Activated naive CD8-positive, alpha-beta T cell treated with anti-CD3 and anti-CD28 coated beads, Interleukin-2, amount 10 ng/mL, durations not matched to agents 7 days and 5 days (primary cell): ENCODE measurements at places on chromosomes 16 and 17. TPM values are rescaled to one million over a fixed set of nuclear protein-coding genes. Genes with fewer than 3 reads are reported as not detected.

GRCh38 chr17:72931163-72931562, 161.3 kb downstream of the SLC39A11 start:
- DNase-seq, result no peak

DNA sequence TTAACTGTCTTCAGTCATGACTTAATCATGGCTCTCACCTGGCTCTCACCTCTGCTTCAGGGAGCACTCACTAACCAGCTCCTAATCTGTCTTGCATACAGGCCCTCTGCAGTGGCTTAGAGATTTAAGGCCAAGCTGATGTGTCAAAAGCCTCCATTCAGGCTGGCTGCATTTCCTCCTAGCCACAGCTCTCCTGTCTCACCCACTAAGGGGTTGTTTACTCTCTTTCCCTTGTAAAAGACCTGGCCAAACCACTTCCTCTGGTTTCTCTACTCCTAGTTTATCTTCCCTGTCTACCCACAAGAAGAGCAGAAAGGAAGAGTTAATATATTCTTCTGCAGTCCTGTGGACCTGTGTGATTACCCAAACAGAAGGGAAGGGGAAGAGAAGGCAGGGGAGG, 9.3 kb upstream of the ASIC2 start:
- no peak for DNase-seq

GRCh38 chr17:50480854-50481490, 2.3 kb downstream of the RSAD1 start:
- no peak for DNase-seq

DNA sequence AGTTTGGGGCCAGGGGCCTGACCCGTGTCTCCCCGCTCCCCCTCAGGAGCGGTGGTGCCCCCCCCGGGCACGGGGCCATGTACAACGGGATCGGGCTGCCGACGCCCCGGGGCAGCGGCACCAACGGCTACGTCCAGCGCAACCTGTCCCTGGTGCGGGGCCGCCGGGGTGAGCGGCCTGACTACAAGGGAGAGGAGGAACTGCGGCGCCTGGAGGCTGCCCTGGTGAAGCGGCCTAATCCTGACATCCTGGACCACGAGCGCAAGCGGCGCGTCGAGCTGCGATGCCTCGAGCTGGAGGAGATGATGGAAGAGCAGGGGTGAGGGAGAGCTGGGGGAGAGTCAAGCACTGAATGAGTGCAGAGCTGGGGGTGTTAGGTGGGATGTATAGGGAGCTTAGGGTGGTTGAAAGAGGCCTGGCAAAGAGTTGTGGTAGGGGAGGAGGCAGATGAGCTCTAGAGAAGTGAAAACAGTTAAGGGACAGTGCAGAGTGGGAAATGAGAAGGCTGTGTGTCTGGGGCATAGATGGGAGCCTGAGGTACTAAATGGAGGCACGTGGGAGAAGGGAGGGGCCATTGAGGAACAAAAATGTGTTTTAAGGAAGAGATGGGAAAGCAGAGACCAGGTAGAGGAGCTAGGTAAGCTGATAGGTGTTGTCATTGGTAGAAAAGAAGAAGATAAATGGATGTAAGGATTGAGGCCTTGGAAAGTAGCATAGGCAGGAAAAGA, 4.0 kb downstream of the SRRM2 start:
- no peak for DNase-seq

DNA sequence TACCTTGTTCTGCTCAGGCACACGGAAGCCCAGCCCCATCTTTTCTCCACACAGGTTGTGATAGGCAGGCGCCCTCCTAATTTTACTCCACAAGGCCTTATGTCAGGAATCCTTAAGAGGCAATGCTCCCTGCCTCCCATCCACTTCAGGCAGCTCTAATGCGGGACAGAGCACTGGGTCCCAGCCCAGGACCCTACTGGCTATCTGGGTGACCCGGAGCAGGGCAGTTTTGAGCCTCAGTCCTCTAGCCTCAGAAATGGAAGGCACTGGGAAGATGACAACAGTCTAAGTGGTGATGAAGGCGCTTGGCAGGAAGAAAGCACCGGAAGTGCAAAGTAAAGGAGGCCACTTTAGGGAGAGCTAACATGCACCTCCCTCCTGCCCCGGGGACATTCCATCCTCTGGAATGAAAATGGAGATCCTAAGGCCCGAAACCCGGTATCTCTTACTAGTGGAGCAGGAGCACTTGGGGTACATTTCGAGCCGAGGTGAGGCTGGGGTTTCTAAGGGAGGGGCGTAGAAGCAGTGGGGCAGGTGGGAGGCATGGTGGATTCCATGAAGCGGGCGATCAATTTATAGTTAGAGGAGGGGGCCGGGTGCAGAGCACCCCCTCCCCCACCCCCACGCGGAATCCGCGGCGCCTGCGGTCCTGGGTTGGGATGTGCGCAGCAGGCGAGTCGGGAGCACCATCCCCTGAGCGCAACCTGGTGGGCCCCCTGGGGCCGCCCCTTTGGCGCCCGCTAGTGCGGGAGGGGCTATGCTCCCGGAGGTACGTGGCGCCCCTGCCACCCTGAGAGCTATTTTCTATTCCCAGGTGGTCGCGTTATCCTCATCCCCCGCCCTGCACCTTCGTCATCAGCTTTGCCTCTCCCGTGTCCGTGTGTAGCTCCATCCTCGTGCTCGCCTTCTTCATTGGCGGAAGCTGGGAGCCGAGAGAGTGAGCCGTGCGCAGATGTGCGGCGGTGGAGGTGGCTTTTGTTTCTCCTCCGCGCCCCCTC, 4.9 kb downstream of the MT1F start:
- DNase-seq, result peak; percentile 60

Gene BRCA1
- 53.5 TPM for total RNA-seq

Gene C16orf96
- total RNA-seq, result 0.17 TPM

Gene ABCC11
- total RNA-seq, result not detected

Gene CCP110
- 38.1 TPM for total RNA-seq

Gene TBC1D26
- 0.31 TPM for total RNA-seq

Gene HS3ST3B1
- 10.0 TPM for total RNA-seq

Gene ZPBP2
- total RNA-seq, result not detected

Gene KRT39
- not detected for total RNA-seq
